ENCODE measurements at places on chromosomes 4 and X.

- H3K27ac ChIP-seq: no peak overlapping the region
- DNase-seq: no peak
- no peaks in the 10 kb centered on the region for H3K27me3 ChIP-seq
- H3K36me3 ChIP-seq: no peaks in the 10 kb centered on the region
These were observed 353.1 kb upstream of the NR3C2 start for GRCh38 chr4:148795156-148795864.

DNA sequence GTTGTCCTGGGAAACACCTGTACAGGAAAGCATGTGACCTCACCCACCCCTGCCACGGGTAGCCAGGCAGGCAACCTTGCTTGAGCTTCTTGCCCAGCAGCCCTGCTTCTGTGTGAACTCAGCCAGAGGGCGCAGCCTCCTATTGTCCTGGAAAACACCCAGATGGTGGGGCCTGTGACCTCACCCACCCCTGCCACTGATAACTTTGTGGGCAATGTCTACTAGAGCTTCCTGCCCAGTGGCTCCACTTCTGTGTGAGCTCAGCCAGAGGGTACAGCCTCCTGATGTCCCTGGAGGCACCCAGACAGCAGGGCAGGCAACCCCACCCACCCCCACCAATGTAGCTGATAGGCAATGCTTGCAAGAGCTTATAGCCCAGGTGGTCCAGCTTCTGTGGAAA, 146.3 kb downstream of the DTHD1 start:
- no peak for DNase-seq
- H3K4me3 ChIP-seq: no peak overlapping the region
- H3K4me1 ChIP-seq: no peaks in the 10 kb centered on the region
- no peaks in the 10 kb centered on the region for H3K27me3 ChIP-seq
- no peaks in the 10 kb centered on the region for H3K36me3 ChIP-seq

- no peak overlapping the region for H3K4me3 ChIP-seq
- H3K27me3 ChIP-seq: no peaks in the 10 kb centered on the region
- no peaks in the 10 kb centered on the region for H3K4me1 ChIP-seq
- no peaks in the 10 kb centered on the region for H3K36me3 ChIP-seq
- H3K27ac ChIP-seq: no peak overlapping the region
- no peak for DNase-seq
These were observed 903.8 kb downstream of the STIM2 start for GRCh38 chr4:27764526-27764837.

DNA sequence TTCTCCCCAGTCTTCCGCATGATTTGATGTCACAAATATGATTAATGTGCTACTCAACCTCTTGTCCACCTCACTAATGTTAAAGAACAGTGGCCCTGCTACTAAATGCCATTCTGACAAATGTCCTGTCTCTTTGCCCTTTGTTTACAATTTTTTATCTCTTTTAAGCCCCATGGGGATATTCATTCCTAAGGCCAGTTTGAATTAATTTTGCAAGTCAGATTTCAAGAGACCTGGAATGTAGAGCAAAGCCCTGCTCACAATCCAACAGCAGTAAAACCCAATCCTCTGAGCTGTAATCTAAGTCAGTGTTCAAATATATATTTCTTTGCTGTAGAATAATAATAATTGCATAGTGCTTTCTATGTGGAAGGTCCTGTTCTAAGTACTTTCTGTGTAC, 81.2 kb downstream of the LDB2 start:
- H3K27ac ChIP-seq: no peak overlapping the region
- H3K27me3 ChIP-seq: no peaks in the 10 kb centered on the region
- H3K4me3 ChIP-seq: no peak overlapping the region
- DNase-seq: no peak

DNA sequence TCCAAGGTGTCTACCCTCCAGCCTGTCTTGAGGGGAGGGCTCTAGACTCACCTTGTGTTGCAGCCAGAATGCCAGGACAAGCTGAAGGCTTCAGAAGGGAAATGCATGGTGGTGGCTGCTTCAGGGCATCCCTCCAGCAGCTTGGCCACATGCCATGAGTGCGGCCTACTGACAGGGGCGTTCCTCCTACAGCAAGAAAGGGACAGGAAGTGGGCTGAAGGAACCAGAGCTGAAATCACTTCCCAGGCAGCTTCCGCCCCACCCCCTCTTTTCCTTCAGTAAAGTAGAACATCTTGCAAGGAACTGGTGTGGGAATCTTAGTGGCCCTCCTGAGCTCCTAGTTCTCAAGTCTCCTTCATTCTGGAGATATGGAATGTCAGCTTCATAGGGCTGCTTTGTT, 167.5 kb upstream of the DGKK start:
- DNase-seq: no peak
- no peaks in the 10 kb centered on the region for H3K4me1 ChIP-seq
- H3K36me3 ChIP-seq: no peaks in the 10 kb centered on the region
- H3K27ac ChIP-seq: no peak overlapping the region
- H3K4me3 ChIP-seq: no peak overlapping the region

DNA sequence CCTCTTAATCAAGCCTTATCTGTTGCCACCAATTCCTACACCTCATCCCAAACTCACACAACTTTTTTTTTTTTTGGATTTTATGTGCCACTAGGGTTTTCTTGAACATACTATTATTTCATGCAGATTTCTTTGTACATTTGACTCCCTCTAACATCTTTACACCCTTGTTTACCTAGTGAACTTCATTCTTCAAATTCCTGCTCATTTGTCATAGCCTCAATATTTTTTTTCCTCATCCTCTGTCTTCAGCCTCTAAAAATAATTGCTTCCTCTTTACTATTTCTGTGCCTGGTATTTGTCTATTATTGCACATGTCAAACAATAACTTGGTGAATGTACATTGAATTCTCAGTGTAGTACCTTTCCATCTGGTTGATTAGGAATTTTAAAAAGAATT, 22.0 kb downstream of the NBDY start:
- no peaks in the 10 kb centered on the region for H3K4me1 ChIP-seq
- no peak overlapping the region for H3K4me3 ChIP-seq
- no peaks in the 10 kb centered on the region for H3K36me3 ChIP-seq
- no peak overlapping the region for H3K27ac ChIP-seq
- DNase-seq: no peak

DNA sequence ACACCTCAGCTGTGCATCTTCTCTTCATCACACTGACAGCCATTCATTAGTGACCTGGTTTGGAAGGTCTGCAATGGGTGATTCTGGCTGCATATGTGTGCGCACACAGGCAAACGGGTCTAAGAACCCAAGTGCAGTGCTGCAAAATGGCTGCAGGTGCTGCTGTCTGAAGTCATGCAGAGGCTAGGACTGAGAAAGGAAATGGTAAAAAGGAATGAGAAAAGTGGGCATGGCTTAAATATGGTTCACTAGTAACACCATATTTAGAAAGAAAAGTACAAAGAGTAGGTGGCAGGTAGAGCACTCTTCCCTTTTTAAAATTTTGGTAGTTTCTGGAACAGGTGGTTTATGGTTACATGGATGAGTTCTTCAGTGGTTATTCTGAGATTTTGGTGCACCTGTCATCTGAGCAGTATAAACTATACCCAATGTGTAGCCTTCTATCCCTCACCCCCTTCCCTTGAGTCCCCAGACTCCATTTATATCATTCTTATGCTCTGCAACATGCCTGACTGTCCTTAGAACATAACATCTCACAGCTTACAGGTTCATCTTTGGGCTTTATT, 78.4 kb downstream of the CCNG2 start:
- no peaks in the 10 kb centered on the region for H3K27me3 ChIP-seq
- H3K36me3 ChIP-seq: no peaks in the 10 kb centered on the region
- DNase-seq: no peak
- no peak overlapping the region for H3K4me3 ChIP-seq
- H3K27ac ChIP-seq: no peak overlapping the region
- H3K4me1 ChIP-seq: peaks cover 1% of the 10 kb centered on the region

DNA sequence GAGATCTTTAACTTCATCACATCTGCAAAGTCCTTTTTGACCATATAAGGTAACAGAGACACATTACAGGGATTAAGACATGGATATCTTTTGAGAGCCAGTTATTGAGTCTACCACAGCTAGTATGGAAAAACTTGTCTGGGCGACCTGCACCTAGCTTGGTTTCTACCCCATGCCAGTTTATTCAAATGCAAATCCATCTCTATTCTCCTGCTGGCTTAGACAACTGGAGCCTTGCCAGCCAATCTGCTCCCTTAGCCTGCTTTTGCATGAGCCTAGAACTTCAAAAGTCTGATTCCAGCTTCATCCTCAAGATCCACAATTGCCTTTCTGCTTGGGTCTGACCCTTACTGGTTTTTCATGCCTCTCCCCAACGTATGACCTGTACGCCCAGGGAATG, 212.0 kb upstream of the AFF2 start:
- no peaks in the 10 kb centered on the region for H3K4me1 ChIP-seq
- H3K36me3 ChIP-seq: no peaks in the 10 kb centered on the region
- no peak overlapping the region for H3K4me3 ChIP-seq
- no peak for DNase-seq
- H3K27ac ChIP-seq: no peak overlapping the region

GRCh38 chrX:25079020-25079419, 63.3 kb upstream of the ARX start:
- H3K36me3 ChIP-seq: no peaks in the 10 kb centered on the region
- no peaks in the 10 kb centered on the region for H3K27me3 ChIP-seq
- H3K4me1 ChIP-seq: no peaks in the 10 kb centered on the region
- H3K4me3 ChIP-seq: no peak overlapping the region

DNA sequence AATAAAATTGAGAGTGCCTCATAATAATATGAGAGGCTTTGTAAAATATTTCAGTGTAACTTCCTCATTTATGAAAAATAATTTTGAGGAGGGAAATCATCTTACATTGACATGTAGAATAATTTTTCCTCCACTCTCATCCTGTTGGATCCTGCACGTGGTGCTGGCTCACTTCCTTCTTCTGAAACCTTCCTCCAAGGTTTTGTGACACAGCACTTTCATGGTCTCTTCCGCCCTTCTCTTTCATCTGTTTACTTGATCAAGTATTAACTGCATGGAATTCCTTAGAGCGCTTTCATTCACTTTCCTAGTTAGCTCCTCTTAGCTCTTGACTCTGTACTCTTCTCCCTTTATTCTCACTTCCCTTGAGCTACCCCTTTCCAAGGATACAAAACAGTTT, 246.5 kb downstream of the RAPGEF2 start:
- no peak overlapping the region for H3K4me3 ChIP-seq
- no peaks in the 10 kb centered on the region for H3K27me3 ChIP-seq
- H3K4me1 ChIP-seq: no peaks in the 10 kb centered on the region
- no peak for DNase-seq
- H3K36me3 ChIP-seq: 0 out of 2 replicates have a peak, but pooled peaks cover 2% of the 10 kb centered on the region

- no peak overlapping the region for H3K4me3 ChIP-seq
- no peaks in the 10 kb centered on the region for H3K36me3 ChIP-seq
- H3K27me3 ChIP-seq: no peaks in the 10 kb centered on the region
- H3K4me1 ChIP-seq: no peaks in the 10 kb centered on the region
These were observed 67.6 kb upstream of the GPR101 start for GRCh38 chrX:137101273-137101990.
